ENCODE measurements at places on chromosomes 2 and 18.
A peak's percentile ranks its signal among the peaks of the same experiment; 100 is the strongest.

GRCh38 chr2:11932048-11932512 is 185.6 kb downstream of the LPIN1 start:
- no peak for DNase-seq

DNA sequence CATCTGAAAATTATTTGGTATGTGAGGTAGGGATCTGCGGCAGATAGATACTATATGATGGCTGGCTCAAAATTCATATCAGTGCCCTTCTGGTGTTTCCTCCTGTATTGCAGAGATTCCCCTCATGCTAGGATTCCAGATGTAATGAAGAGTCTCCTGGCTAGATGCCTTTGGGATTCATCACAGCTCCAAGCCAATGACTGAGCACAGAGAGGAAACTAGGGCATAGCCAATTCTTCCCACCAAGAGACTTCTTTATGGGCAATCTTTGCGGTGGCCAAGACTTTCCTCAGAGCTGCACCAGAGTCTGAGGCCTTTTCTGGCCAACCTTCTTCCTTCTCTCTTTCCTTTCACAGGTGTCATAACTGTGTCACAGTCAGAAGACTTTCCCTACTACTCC is 25.5 kb upstream of the CIB4 start:
- no peak for DNase-seq

DNA sequence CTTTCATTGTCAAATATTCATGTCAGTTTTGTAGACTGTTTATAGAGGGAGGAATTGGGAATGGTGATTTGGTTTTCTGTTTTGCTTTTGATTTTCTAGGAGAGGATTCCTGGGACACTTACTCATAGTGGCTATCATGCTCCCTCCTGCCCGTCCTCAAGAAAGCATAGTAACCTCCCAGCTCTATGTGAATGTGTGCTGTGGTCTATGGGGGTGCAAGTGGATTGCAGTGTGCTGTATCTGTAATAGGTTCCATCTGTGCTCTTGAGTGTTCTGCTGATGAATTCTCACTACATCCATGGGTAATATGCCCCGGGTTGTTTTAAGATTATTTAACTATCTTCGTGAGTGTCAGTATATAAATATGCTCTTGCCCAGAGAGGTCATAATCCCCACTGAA is 811.3 kb downstream of the CNTNAP5 start:
- no peak for DNase-seq

GRCh38 chr2:50476174-50476573 is 555.8 kb downstream of the NRXN1 start:
- no peak for DNase-seq

DNA sequence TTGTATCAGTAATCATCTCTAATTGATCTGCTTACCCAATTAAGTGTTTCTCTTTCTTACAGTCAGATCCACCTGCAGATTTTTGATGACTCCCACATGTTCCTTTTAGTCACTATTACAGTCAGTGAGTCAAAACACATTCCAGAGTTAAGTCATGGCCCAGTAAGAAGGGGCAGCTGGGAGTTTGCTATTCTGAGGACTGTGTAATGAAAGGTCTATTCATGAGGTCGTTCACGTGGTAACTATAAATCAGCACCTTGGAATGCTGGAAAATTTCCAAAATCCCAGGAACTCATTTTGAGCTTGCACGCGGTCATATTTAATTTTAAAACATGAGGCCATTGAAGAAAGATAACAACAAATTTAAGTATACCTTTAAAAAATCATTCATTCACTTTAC is 252.5 kb downstream of the XIRP2 start:
- no peak for DNase-seq

GRCh38 chr18:902229-902628 is 2.4 kb upstream of the ADCYAP1 start:
- DNase-seq: peak; percentile 15

DNA sequence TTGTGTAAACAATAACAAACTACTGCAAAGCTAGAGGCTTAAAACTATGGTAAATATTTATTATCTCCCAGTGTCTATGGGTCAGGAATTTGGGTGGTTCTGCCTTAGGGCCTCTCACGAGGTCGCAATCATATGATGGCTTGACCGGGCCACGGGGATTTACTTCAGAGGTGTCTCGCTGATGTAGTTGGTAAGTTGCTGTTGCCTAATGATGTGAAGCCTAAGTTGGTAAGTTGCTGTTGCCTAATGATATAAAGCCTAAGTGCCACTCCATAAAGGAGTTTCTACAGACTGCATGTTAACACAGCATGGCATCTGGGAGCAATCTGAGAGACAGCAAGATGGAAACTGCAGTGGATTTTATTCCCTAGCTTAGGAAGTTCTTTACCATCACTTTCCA is 35.8 kb downstream of the FMNL2 start:
- DNase-seq: no peak

DNA sequence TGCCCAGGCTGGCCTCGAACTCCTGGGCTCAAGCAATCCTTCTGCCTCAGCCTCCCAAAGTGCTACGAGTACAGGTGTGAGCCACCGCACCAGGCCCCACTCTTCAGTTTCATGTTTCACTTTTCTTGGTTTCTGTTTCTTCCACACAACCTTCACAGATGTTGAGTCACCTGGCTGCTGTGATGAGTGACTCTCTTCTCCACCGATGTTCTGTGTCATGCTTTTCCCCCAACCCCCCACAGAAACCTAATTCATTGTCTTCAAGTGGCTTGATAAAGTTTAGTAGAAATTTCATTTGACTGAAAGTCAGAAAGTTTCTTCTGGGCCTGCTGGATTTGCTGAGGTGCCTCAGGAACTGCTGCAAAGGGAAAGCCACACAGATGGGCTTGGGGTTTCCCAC is 78.5 kb downstream of the SPHKAP start:
- no peak for DNase-seq

- no peak for DNase-seq
Measured at GRCh38 chr2:139098961-139099360, 318.8 kb upstream of the NXPH2 start.

GRCh38 chr2:51404226-51404625 is 372.3 kb upstream of the NRXN1 start:
- DNase-seq: no peak

All from NCI-H1092 (cell line).